ENCODE measurements at places on chromosomes 5 and 9.
A peak's percentile ranks its signal among the peaks of the same experiment; 100 is the strongest.

GRCh38 chr5:10123254-10123989 is 126.3 kb downstream of the ATPSCKMT start:
- DNase-seq = peak; percentile 19

GRCh38 chr9:93456504-93456903 is 3.1 kb upstream of the FAM120AOS start:
- DNase-seq = no peak

GRCh38 chr5:139374909-139375308 is 8.2 kb downstream of the SLC23A1 start:
- no peak for DNase-seq

DNA sequence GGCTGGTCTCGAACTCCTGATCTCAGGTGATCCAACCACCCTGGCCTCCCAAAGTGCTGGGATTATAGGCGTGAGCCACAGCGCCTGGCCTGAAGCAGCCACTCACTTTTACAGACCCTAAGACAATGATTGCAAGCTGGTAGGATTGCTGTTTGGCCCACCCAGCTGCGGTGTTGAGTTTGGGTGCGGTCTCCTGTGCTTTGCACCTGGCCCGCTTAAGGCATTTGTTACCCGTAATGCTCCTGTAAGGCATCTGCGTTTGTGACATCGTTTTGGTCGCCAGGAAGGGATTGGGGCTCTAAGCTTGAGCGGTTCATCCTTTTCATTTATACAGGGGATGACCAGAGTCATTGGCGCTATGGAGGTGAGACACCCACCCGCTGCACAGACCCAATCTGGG is 1.5 kb downstream of the CA9 start:
- DNase-seq = no peak

DNA sequence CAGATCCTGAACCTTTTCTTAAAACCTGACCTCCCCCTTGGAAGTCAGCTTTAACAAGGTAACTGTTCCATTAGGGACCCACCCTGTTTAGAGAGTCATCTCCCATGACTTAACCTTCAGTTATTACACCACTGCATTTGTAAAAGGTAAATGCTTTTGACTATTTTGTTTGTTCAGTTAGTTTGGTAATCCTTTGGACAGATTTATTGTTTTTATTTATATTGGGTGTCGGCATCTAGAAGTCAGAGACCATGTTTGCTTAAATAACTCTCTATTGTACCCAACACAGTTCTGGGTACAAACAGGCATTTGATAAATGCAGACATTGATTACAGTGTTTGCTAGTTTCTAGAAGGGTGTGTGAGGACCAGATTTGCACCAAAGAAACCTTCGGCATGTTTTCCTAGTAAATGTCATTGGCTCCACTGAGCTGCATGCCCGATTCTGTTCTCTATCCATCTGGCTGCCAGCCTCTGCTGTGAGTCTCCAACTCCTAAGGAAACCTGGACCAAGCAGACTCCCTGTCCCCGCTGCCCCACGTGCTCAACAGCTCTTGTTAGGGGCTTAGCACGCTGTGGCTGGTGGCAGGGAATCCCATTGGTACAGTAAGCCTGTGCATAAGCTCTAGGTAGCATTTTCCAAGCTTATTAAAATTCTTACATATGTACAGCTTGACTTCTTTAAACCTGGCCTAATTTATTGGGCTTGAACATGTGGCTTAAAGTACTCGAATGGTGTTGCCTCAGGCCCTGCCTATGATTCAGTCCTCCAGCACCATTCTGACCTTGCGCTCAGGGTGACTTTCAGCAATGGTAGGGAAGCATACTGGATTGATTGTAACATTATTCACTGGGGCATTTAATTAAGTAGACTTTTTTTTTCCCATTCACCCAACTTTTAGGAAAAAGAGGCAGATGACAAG is 6.6 kb downstream of the PCBD2 start:
- DNase-seq = no peak

DNA sequence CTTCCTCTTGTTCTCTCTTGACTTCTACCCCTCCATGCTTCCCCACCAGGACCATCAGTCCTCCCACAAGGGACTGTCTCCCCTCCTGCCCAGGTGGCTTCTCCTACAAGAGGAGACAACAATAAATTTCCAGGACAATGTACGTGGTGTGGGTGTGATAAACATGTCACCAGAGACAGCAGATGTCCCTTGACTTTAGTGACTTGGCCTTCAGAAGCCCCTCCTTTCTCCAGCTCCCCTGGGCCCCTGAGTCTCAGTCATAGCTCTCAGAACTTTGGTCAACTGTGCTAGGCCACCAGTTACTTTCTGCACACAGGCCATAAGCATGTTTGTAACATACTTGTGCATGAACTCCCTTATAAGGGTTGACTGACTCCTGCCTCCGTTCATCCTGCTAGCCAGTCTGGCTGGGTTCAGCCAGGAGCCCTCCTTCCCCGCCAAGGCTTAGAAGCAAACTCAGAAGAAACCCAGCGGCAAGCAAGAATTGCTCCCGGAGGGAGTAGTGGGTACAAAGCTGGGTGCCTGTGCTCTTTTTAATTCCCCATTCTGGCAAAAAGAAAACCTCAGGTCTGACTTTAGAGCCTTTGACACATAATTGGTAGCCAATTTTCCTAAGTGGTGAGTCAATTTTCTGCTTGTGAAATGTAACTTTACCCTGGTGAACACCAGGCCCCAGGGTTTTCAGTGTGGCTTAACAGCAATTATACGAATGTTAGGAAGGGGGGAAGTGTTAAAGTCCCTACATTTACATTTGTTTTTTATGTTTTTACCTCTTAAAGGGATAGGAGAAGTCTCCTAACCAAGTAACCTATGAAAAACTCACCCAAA is 49.2 kb downstream of the EBF1 start:
- DNase-seq = no peak

DNA sequence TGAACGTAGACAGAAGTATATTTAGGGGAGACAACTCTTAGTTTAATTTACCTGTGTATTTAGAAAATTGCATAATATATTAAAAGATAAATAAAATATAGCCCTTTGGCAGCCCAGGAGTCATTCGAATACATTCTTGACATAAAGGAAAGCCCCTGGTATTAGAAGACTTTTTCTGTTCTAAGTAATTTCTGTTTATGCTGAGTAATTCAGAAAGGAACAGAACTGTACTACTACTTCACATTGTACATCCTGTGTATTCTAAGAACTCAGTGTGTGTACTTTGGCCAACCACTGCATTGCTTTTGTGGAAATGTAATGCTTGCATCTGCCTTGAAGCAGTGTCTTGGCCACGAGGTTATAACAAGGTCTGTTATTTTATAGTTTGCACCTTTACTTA is 136.4 kb downstream of the KDM4C start:
- DNase-seq = no peak

GRCh38 chr9:101220341-101220740 is 164.5 kb downstream of the BAAT start:
- no peak for DNase-seq

DNA sequence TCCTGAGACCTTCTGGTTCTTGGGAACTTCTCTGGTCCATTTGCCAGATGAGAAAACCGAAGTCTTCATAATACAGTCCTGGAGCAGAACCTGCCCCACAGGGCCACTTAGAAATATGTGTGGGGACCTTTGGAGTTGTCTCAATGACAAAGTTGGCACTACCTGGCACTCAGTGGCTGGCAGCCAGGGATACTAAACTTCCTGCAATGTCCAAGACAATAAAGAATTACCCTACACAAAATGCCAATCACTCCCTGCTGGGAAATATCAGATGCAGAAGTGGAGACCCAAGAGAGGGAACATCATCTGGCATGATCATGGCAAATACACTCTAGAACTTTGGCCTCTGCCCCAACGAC is 29.6 kb downstream of the ADRB2 start:
- no peak for DNase-seq

DNA sequence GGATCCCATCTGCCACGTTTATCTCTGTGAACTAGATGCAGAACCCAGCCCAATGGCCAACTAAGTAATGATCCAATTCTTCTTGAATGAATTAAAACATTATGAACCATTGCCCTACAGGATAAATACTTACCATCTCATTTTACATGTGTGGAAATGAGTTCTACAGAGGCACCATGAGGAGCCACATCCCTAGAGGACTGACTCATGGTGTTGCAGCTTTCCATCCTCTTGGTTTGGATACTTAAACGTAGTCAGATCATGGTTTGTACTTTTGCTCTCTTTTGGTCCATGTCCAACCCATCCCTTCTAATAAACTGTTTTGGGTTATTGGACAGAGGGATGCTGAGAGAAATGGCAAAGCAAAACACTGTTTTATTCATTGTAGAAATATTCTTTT is 484.8 kb downstream of the EBF1 start:
- no peak for DNase-seq

GRCh38 chr9:137756045-137756744 is 121.4 kb upstream of the CACNA1B start:
- no peak for DNase-seq

GRCh38 chr5:165460911-165461310 is 1955.5 kb downstream of the MAT2B start:
- no peak for DNase-seq
